ENCODE measurements at places on chromosomes 3 and 15.

GRCh38 chr3:77919244-77919643 is 879.3 kb downstream of the ROBO2 start:
- no peak for DNase-seq

DNA sequence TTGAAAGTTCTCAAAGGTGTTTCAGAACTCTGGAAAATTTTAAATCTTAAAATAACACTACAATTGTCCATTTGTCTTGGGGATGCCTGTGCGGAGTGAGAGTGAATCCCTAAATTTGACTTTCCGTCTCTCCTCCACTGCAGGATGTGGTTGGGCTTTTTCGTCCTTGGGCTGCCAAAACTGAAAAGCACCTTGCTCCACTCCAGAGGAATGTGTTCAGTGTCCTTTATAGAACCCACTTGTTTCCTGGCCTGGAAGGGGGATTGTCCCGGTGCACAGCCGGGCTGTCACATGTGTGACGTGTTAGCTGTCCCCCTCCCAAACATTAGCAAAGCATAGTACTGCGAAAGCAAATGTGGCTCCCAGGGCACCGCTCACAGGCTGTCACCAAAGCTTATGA is 69.6 kb upstream of the ATP10A start:
- DNase-seq, result no peak

GRCh38 chr15:80749589-80749988 is 29.6 kb upstream of the CEMIP start:
- DNase-seq, result no peak

- DNase-seq, result no peak
These were observed 298.4 kb downstream of the FOXP1 start for GRCh38 chr3:71285086-71285485.

GRCh38 chr3:85161544-85161943 is 202.8 kb downstream of the CADM2 start:
- DNase-seq, result no peak

GRCh38 chr3:77427528-77427927 is 387.6 kb downstream of the ROBO2 start:
- no peak for DNase-seq

DNA sequence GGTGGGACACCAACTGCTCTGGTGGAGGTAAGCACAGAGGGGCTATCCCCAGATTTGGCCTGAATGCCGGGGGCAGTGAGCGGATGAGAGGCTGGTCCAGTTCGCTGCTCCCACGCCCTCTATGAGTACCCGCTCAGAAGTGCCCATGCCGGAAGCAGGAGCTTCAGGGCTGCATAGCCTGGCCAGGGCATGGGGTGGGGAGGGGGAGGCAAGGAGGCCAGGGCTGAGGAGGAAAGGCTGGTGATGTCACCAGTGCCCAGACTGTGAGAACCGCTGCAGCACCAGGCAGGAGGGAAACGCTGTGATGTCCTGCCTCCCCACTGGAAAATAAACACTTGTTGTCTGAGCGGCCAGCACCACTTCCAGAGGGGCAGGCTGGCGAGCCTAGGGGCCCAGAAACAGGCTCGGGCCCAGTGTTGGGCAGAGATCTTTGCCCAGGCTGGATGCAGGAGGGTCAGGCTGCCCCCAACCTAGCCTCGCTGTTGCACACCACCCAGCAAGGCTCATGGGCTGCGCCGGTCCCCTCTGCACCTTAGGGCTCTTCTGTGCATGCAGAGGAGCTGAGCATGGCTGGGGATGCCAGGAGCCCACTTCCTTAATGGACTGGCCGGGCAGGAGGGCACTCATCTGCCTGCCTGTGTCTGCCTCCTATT is 10.9 kb upstream of the DLL4 start:
- DNase-seq, result no peak

GRCh38 chr3:56799251-56799882 is 2.4 kb downstream of the ARHGEF3 start:
- no peak for DNase-seq
